IMR-90 (cell line): ENCODE measurements at places on chromosomes 16 and 17.

DNA sequence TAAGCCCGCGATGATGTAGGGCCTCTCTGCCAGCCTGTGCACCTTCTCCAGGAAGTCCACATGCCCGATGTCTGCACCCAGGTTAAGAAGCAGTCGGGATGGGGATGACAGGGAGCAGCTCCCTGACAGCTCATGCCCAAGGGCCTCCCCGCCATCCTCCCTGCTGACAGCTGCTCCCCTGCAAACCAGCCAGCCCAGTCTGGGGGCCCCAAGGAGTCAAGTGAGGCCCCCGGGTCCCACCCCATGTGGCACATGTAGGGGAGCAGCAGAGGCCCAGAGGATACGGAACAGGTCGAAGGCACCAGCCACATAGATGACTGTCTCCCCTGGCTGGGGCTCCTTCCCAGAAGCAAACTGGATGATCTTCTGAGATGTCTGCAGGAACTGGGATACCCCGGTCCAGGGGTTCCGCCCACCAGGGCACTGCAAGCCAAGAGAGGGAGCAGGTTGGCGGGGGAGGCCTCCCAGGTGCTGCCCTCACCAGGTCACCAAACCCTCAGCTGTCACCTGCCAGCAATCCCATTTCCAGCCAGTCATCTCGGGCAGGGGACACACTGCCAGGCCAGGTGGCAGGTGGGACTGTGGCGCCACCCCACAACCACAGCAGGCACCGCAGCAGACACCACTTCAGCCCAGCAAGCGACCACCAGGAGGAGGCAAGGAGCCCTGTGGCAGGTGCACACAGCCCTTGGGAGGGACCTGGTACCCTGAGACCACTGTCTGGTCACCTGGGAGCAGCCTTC, 4.6 kb downstream of the PCYT2 start:
- DNase-seq, result no peak

- no peak for DNase-seq
These were observed 21.1 kb upstream of the PHF12 start for GRCh38 chr17:28972437-28972836.

- no peak for DNase-seq
These were observed 20.6 kb upstream of the PRKAR1A start for GRCh38 chr17:68491381-68492231.

DNA sequence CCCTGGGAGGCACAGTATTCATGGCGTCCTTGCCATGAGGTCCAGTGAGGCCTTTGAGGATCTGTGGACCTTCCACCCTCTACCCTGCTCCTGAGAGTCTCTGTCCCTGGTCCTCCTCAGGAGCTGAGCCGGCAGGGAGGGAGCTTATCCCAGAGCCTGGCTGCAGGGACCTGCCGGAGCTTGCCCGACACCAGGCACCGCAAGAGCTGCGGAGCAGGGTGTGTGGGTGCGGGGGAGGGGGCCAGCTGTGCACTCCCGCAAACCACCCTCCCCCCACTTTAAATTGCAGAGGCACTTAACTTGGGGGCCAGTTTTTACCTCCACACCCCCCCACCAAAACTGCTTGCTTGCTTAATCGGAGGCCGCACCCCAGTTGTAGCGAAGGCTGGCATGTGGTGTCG, 609 bp upstream of the ZNF750 start:
- DNase-seq, result no peak

- DNase-seq, result no peak
These were observed 17.1 kb downstream of the SPG7 start for GRCh38 chr16:89525146-89525913.

GRCh38 chr16:56450275-56450985, 702 bp downstream of the NUDT21 start:
- peak; percentile 14 for DNase-seq

GRCh38 chr16:88967830-88968588, 9.0 kb downstream of the CBFA2T3 start:
- DNase-seq, result no peak

- DNase-seq, result peak; percentile 63
These were observed 122.4 kb upstream of the NLRP1 start for GRCh38 chr17:5706577-5707210.

DNA sequence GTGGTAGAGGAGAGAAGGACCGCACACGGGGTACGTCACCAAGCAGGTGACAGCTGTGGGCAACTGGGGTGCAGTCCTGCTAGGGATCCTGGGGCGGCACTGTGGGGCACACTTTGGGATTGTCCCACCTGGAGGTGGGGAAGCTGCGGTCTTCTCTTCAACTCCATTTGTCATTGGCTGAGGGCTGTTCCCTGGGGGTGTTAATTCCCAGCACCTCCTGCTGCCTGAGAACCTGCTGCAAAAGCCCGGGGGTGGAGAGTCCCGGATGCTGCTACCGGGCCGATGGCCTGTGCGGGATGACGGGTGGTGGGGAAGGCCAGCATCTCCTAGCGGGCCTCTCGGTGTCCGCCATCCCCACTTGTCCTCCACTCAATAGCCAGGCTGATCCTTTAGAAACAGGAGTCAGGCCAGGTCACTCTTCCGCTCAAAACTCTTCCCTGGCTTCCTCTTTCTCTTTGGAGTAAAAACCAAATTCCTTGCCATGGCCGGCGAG, 100.2 kb downstream of the CYLD start:
- DNase-seq, result no peak

DNA sequence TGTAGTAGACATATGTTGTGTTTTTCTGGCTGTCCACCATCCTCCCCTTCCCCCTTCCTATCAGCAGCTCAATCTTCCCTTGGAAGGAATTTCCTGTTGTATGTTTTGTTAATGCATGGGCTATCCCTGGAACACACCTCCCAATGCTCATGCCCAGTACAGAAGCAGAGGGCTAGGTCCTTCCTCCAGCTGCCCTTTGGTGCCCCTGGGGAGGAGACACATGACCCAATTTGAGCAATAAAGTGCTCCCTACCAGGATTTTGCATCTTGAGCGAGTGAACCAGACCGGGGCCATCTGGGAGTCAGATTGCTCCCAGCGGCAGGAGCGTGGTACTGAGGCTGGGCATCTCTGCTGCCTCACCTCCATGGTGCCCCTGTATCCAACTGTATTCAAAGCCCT, 141.5 kb upstream of the MED13 start:
- DNase-seq, result no peak

DNA sequence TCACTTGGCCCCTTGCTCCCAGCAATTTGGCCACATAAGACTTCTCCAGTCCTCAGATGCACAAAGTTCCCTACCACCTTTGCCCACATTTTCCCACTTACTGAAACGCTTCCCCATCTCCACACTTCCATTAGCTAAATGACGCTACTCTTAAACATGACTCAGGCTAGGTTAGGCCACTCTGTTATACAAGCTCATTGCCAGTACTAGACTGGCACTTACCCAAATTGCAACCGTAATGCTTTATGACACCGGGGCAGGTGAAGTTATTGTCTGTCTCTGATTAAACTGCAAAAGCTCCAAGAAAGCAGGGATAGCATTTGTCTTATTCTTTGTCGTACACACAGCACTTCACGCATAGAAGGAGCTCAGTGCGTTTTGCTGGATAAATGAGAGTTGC, 29.2 kb downstream of the ASPA start:
- no peak for DNase-seq
